ENCODE measurements at places on chromosomes 1 and 21.

DNA sequence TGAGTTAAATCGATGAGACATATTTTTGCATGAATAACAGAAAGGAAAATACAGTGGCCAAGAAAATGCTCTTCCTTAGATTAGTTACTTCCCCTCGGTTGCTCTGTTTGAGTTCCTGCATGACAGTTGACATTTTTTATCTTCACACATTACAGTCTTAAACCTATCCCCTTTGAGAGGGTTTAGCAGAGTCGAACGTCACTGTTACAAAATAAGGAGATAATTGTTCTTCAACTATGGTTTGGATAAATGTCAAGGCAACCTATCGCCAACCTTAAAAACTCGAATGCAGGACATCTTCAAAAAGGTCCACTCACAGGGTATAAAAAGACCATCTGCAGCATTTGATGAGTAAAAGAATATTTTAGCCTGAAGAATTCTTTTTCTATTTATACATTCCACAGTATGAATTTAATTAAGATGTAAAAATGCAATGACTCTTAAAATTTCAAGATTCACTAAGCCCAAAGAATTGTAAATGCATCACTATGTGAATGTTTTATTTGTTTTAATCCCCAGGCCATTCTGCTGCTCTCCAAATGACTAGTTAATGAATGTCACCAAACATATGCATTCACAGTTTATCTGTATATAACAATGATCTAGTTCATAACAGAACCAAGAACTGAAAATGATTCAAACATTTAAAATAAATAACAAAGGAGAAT is 68.9 kb upstream of the COL11A1 start:
- no peak for DNase-seq

- no peak for DNase-seq
Measured at GRCh38 chr1:31569596-31570173, 6.6 kb upstream of the TINAGL1 start.

DNA sequence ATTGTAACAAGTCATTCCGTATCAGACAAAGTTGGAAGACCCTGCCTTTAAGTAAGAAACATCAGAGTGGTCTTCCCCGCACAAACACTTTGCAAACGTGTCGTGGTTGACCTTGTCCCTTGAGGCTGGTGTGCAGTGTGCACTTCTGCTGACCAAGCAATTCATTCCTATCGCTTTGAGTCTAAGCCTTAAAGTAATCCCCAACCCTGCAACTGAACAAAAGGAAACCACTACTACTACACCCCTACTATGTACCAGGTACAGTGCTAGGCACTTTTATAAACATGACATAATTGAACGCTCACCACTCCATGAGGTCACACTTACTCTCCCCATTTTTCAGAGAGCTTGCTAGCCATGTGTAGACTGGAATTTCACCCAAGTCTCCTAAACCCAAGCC is 10.6 kb downstream of the ITPKB start:
- DNase-seq = no peak

- no peak for DNase-seq
Measured at GRCh38 chr1:21673277-21673780, 4.2 kb upstream of the RAP1GAP start.

DNA sequence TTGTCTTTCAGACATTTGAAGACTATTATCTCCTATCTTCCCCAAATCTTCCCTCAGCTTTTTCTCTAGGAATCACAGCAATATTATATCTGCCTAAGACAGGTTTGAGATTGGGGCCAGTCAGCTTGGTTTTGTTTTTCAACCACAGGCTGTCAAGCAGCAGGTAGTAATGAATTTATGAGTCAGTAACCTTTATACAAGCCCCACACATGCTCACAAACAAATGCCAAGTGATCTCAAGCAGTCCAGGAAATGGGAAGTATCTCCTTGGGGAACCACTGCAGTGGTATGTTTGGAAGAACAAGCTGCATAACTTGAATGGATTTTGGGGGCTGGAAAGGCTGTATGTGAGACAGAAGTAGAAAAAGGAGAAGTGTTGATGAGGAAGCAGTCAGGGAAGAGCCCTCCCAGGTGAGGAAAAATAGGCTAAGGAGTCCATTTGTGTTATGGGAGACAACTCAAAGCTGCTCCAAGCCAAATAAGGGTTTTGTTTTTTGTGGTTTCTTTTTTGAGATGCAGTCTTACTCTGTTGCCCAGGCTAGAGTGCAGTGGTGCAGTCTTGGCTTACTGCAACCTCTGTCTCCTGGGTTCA is 2.1 kb downstream of the DHDDS start:
- DNase-seq = no peak

DNA sequence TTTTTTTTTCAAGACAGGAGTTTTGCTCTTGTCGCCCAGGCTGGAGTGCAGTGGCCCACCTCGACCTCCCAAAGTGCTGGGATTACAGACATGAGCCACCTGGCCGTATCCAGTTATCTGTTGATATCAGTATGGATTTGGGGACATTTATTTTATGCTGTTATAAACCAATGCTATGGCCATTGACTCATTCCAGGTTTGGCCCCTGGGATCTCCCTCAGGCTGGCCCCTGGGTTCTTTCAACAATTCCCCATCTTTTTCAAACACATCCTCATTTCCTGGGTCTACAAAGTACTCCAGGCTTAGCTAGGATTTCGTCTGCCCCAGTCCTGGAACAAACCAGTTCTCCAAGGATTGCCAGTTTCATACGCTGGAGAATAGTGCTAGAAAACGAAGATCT is 44.1 kb downstream of the WDR4 start:
- DNase-seq = no peak

DNA sequence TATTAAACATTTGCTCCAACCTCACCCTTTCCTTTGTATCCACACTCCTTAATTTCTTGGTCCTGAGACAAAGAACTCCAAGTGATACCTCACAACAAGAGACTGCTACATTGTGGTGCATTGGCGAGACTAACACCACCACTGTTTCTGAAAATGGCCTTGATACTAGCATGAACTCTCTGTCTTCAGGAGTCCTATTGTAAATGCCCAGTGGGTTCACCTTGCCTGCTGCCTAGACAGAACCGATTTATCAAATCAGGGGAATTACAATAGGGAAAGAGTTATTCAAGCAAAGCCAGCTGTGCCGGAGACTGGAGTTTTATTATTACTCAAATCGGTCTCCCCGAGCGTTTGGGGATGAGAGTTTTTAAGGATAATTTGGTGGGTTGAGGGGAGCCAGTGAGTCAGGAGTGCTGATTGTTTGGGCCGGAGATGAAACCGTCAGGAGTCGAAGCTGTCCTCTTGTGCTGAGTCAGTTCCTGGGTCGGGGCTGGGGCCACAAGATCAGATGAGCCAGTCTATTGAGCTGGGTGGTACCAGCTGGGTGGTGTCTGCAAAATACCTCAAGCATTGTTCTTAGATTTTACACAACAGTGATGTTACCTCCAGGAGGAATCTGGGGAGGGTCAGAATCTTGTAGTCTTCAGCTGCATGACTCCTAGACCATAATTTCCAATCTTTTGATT is 83.1 kb downstream of the DESI2 start:
- DNase-seq = no peak

GRCh38 chr1:177442584-177442983 is 271.8 kb downstream of the BRINP2 start:
- no peak for DNase-seq

DNA sequence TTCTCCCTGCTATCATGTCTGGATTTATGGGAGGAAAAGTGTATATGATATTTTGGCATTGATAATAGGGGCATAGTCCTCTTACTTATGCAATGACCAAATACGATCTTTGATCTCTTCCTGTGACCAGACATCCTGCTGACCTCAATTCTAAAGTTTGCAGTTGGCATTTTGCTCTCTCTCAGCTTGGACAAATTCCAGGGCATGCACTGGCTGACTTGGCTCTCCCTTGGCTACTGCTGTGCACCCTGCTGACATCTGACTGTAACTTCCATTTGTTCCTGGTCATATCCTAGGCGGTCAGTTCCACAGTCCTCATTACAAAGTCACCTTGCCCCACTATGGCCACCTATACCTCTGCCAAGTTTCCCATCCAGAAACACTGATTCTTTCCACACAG is 380.7 kb upstream of the NR5A2 start:
- DNase-seq = no peak

- no peak for DNase-seq
Measured at GRCh38 chr21:15011967-15012366, 52.8 kb downstream of the NRIP1 start.

Data from memory B cell (primary cell).